ENCODE measurements at places on chromosomes 13 and 19.

- no peak for DNase-seq
Measured at GRCh38 chr19:575527-576506, 3.4 kb downstream of the BSG start.

- DNase-seq, result no peak
Measured at GRCh38 chr13:59906413-59907049, 257.2 kb downstream of the DIAPH3 start.

- no peak for DNase-seq
Measured at GRCh38 chr13:31090096-31090495, 71.6 kb downstream of the HSPH1 start.

GRCh38 chr19:29896802-29897201 is 45.2 kb upstream of the URI1 start:
- DNase-seq, result no peak

DNA sequence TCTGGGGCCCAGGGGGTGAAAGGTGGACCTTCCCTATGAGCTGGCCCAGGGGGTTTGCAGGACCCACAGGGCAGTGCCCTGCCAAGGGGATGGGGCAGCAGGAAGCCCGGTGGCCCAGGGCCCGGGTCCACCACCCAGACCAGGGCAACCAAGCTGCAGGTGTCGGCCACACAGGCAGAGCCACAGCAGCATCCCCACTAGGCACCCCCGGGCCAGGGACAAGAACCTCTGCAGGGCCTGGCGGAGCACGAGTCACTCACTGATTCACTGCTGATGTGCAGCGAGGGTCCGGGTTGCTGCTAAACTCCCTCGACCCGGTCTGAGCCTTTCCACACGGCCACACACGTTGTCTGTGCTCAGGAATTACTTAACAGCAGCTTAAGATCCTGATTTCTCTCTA is 8.8 kb downstream of the FZR1 start:
- no peak for DNase-seq

DNA sequence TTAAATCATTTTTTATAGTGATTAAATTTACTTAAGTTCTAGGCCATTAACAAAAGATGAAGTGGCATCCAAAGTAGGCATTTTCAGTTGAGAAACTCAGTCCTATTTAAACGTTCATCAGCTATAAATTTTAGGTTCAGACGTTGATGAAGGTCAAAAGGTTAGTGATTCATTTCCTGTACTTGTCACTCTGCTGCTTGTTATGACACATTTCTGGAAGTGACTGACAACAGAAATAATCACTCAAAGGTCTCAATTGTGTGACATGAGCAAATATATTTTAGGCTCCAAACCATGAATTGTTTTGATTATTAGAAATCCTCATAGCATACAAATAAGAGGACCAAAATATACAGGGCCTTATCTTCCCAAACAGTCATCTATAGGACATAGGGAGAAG is 10.3 kb upstream of the EDNRB start:
- DNase-seq, result no peak

- DNase-seq, result no peak
Measured at GRCh38 chr19:1327125-1327524, 41.5 kb downstream of the EFNA2 start.

DNA sequence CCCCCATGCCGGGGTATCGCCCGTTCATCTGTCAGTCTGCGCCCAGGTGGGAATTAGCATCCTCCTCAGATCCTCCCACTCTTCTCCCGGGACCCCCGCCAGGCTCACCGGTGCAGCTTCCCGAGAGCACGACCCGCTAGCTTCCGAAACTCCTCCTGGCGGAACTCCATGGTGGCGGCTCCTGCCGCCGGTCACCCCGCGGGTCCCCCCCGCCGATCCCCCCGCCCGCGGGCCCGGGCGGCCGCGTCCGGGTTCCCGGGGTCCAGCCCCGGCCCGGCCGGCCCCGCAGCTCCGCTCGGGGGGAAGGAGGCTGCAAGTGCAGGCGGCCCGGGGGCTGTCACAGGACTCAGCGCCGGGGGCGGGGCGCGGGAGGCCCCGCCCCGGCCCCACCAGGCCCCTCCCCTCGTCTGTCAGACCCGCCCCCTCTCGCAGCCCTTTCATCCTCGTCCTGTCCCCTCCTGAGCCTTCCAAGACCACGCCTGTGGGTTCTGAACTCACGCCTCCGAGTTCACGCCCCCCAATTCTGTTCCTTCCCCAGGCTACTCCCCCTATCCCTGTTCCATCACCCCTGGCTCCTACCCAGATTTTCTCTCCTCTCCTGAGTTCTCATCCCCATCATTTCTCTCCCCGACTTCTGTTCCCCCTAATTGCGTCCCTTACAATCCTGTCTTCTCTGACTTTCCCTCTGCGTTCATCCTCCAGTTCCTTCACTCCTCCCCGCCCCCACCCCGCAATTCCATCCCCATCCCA is at the start of gene SLC17A7:
Gene SLC17A7 (minus strand): TSS at position 318 of the 750 bp plus-strand sequence. CDS start 148 bp downstream, at position 170.
- DNase-seq, result no peak

- DNase-seq, result no peak
Measured at GRCh38 chr13:86960876-86961275, 710.3 kb upstream of the SLITRK5 start.

- DNase-seq, result peak; percentile 24
Measured at GRCh38 chr13:114081761-114082681, 50.4 kb downstream of the RASA3 start.

DNA sequence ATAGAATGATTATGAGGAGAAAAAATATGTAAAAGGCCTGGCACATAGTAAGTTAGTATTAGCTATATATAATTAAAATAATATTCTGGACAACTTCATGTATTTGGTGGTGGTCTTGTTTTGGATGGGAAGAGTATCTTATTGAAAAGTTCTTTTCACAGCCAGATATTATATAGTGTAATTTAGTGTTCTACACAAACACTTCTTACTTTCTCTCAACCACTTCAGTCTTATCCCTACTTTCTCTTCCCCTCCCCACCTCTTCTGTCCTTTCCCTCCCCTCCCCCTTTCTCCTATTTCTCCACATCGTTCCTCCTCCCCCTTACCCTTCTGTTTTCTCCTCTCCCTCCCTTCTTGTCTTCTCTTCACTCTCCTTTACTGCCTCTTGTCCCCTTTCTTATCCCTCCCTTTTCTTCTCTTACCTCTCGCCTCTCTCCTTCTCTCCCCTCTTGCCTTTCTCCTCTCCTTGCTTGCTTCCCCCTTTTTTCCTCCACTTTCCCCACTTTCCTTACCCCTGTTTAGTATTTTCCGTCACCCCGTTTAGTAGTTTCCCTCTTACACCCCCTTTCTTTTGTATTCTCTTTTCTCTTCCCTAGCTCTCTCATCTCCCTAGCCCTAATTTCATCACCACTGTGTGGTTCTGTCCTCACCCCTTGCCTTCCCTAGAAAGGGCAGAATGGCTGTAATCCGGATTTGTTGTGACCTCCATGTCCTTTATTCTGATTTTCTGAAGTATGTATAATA is 107.2 kb upstream of the MLNR start:
- DNase-seq, result no peak

- no peak for DNase-seq
Measured at GRCh38 chr13:104015646-104016396, 949.6 kb upstream of the SLC10A2 start.

GRCh38 chr13:77719128-77719527 is 21.6 kb downstream of the SLAIN1 start:
- DNase-seq, result no peak

DNA sequence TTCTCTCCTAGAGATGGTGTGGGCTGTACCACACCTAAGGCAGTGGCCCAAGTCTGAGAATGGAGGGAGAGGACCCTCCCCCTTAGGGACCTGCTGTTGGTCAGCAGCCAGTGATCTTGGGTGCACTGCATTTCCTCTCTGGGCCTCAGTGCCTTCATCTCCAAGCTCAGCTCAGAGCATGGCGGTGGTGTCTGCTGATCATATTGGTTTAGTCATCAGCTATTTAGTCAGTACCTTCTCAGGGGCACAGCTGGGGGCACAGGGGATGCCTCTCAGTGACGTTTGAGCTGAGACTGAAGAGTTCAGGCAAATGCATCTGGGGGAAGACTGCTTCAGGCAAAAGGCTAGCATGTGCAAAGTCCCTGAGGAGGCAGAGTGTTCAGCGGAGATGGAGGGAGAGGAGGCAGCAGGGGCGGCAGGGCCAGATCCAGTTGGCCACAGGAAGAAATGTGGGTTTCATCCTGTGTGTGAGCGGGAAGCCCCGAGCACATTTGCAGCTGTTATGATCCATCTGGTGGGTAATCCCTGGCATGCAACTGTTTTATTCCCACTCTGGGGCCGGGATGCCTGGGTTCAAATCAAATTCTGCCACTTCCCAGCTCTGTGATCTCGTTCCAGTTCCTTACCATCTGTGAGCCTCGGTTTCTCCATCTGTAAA is 15.7 kb upstream of the PGLS start:
- DNase-seq, result no peak

DNA sequence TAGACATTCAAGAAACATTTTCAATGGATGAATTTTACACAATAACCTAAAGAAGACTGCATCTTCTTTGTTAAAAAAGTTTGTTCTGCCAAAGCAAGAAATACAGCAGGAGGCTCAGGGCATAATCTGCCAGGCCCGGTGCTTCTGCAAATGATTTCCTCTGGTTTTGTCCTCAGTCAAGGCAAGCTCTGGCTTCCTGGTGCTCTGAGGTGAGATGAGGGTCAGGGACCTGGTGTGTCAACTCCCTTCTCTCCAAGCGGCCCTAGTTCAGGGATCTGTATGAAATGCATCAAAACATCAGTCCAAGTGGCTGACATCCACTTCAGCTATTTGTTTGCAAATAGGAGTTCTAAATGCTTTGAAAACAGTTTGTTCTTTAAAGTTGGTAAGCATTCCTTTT is 31.6 kb downstream of the LACC1 start:
- DNase-seq, result no peak

GRCh38 chr19:16779539-16780163 is 49.5 kb upstream of the SIN3B start:
- DNase-seq, result no peak

DNA sequence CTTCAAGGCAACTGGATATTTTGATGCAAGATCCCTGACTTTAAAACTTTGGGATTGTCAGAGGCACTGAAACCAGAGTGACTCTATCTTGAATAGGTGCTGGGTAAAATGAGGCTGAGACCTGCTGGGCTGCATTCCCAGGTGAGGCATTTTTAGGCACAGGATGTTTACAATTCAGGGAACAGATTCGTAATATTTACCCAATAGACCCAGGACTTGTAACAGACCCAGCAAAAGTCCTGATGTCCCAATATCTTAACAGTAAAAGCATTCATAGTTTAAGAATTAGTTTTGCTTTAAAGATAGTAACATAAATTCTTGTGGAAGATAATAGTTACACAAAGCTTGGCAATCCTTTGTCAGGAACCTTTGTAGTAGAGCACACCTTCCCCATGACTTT is 166.2 kb downstream of the FGF14 start:
- DNase-seq, result no peak

DNA sequence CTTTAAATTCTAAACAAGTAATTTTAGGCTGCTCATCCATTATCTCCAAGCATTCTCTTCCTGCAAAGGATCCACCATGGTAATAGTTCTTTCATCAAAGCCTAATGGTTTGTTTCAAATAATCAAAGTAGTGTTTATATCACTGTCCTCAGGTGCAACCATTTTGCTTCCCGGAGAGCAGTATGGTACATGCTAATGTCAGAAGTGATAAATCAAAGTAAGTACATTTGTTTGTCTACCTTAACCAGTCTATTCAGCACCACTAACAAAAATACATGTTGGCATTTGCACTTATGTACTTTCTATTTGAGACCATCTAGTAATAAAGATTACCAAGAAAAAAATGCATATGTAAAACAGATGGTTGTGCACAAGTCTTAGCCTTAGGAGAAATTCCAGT is 37.5 kb downstream of the DACH1 start:
- no peak for DNase-seq

DNA sequence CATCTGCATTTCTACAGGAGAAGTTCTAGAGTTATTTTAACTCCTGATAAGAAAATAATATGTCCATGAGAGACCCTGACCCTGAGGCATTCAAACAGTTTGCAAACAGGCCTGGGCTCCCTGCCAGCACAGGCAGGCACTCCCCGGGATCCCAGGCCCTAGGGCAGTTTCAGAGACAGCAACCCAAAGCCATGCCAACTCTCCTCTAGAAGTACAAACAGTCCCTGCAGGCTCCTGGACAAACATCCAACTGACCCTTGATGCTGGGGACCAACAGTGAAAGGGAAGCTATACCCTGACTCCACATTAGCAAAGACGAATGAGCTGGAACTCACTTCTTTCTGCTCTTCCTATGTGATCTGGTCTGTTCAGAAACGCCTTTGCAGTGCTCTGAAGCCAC is 44.8 kb downstream of the CCDC70 start:
- DNase-seq, result no peak

DNA sequence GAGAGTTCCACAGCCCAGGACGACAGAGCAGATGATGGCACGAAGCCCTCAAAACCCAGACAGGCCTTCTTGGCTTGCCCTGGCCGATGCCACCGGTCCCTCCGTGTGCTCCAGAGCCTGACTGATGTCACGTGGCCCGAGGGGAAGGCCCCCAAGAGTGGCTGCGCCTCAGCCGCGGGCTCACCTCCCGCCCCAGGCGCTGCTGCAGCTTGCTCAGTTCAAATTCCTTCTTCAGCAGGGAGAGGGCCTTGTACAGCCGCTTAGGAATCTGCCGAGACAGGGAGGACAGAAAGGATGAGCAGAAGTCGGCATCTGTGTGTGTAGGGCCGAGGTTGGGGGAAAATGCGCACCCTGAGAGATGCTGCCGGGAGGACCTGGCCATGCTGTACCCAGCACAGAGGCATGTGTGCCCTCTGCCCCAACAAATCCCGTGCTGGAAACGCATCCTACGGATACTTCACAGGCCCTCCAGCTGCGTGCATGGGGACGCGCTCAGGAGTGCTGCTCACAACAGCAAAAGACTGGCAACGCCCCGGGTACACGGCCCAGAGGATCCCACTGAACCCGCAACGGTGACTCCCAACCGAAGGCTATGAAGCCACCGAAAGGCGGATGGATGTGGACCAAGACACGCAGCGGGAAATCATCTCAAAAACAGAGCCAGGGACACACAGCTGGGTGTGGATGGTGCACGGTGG is 12.9 kb downstream of the LONP1 start:
- DNase-seq, result no peak

GRCh38 chr13:71869274-71869673 is 2.3 kb upstream of the DACH1 start:
- no peak for DNase-seq

DNA sequence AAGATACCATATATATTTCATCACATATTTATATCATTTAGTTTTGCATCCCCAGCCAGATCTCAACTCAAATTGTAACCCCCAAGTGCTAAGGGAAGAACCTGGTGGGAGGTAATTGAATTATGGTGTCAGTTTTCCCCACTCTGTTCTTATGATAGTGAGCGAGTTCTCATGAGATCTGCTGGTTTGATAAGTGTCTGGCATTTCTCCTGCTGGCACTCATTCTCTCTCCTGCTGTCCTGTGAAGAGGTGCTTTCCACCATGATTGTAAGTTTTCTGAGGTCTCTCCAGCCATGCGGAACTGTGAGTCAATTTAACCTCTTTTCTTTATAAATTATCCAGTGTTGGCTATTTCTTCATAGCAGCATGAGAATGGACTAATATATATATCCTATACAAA is 462.5 kb upstream of the SLITRK5 start:
- no peak for DNase-seq
